ENCODE measurements at places on chromosomes 3 and 15.

DNA sequence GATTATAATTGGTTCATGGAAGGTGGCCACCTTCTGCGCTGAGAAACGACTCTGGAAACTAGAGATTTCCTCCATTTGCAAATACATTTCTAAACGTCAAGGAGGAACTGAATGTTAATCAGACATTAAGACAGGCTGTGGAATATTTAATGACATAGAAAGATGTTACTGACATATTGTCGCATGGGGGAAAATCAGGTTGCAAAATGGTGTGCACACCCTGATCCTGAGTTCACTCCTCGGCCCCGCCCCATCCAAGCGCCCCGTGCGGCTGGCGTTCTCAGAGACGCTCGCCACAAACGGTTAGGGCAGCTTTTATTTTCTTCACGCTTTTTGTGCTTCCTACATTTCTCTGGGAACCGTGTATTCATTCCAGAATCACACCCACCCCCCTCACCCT lies 10.7 kb downstream of the H1-8 start:
- no peak for DNase-seq

DNA sequence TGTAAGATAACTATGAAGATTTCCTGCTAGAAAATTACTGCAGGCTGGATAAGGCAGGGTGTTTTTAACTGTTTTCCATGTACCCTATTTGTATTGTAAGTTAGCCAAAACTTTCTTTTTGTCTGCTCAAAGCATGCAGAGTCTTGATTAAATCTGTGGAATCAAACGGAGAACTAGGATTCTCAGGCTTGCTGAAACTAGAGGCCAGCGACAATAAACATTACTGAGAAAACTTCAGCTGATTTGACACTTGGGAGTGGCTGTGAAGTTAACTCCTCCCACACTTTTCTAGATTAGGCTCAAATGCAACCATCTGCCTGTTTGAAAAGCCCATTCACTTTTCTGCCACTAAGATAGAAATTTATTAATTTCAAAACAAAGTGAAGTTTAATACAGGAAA lies 153.2 kb upstream of the FRMD4B start:
- no peak for DNase-seq

GRCh38 chr3:136862617-136863322 lies 762 bp downstream of the NCK1 start:
- peak; percentile 25 for DNase-seq

DNA sequence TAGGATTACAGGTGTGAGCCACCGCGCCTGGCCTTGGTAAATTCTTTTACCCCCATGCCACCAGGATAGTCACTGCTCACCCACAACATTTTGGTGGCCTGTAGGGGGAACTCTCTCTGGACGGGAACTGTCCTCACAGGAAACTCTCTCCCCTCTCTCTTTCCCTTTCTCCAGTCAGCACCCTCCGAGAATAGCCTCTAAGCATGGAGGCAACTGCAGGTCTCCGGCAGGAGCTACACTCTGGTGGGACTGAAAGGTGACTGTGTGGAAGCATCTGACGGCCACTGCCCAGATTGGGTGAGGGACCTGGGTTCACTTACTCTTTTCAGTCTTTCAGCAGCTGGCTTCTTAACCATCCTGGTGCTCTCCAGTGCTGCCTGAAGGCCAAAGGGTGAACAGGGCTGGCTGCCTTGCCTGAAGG lies 21.3 kb downstream of the TRANK1 start:
- no peak for DNase-seq

DNA sequence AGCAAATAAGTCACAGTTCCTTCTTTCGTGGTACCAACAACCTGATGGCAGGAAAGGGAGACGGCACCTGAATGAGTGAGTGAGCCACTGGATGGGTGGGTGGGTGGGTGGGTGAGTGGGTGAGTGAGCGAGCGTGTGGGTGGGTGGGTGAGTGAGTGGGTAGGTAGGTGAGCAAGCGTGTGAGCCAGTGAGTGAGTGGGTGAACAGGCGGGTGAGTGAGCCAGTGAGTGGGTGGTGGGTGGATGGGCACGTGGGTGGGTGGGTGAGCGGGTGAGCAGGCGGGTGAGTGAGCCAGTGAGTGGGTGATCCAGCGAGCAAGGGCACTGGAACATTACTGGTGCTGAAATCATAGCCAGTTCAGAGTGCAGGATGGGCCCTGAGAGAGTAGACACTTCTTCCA lies 152.8 kb downstream of the MEGF11 start:
- DNase-seq: no peak

- no peak for DNase-seq
Measured at GRCh38 chr3:137866933-137867332, 102.8 kb downstream of the SOX14 start.

DNA sequence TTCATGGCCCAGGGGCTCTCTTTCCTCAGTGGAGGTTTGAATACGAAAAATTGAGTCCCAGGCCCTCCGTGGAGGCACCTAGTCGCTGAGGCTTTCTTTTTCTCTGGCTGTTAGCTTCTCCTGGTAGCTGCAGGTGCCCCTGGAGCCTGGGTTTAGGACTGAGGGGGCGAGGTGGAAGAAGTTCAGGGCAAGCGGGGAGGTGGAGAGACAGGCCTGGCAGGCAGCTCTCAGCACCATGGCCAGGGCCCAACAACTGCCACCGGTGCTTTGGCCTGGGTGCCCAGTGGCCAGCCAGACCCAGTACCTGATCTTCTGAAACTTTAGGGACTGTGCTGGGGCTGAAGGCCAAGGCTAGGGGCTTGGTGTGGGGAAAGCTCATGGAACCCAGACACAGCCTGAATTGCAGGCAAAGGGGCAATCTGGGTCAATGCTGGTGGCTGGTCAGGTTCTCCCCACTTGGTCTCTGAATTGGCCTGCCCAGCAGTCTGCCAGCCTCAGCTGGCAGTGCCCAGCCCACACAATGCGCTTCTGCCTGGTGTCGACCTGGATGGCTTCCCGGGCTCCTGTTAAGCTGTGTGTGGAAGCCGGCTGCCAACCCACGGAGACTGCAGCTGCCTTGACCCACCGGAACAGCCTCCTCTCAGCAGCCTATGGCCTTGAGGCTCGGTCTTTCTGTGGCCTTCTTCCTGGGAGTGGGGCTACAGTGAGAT lies 30.3 kb upstream of the POLG start:
- no peak for DNase-seq

GRCh38 chr15:95609096-95609495 lies 721.4 kb upstream of the NR2F2 start:
- DNase-seq: no peak

GRCh38 chr15:80629355-80629754 lies 65.8 kb upstream of the ABHD17C start:
- DNase-seq: no peak

GRCh38 chr3:123960781-123961507 lies at the start of gene CCDC14:
TSS of gene CCDC14 (minus strand) at chr3:123961229. CDS start at chr3:123961173, 56 bp downstream.
- DNase-seq: peak; percentile 91

DNA sequence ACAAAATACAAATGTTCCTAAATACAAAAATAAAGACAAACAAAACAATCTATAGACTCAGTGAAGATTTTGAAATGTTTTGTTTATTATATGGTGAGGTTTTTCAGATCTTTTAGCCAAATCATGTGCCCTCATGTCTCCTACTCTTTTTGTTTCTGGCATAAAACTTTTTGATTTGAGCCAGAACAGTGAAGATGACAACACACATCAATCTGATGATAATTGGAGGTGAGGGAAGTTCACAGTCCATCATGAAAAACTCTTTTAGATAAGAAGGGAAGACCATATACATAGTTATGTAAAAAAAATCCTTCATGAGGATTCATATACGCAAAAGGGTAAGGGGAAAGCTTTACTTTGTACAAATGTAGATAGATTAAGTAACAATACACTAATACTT lies 75.1 kb upstream of the OSBPL11 start:
- no peak for DNase-seq

DNA sequence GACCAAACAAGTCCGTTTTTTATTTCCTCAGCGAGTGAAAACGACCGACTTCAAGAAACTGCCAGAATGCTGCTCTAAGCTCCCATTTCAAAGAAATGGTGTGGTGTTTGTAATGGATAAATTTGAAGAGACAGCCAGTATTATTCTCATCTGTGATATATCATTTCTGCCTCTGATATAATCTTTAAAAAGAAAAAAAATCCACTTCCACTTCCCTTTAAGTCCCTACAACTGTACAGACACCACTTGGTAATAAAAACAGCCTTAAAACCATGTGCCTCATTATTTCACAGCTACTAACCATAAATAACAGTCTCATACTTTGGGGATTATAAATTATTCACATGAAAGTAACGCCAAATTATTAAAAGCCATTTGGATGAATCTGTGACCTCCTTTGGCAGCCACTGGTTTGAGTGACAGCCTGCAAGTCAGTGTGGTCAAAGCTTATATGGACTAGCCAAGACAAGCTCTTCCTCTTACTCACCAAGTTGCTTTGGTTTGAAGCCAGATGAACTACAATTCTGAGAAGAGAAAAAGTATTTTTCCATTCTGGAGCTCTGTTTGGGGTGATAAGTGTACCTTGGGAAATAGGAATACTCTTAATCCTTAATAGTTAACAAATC lies 168.0 kb downstream of the SHOX2 start:
- DNase-seq: no peak

- DNase-seq: no peak
Measured at GRCh38 chr15:65248511-65249255, 37.4 kb upstream of the CILP start.

DNA sequence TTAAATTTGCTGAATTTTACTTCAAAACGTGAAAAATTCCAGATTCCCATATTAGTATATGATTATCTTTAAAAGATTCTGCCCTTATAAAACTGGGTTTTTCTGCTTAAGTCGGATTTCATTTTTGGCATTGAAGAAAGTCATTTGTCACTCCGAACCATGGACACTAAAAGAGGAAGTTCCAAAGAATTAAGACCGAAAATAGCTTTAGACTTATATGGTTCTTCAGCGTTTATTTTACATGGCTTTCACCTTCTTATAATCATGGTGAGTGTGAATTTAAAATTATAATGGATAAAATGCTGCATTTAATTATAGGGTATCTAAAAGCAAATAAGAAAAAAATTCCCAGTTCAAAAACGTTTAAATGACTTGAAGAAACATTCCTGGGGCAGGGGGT lies 1.0 kb downstream of the C3orf38 start:
- no peak for DNase-seq

Data from foreskin melanocyte (primary cell).